Bronchial smooth muscle cell (primary cell): ENCODE measurements at places on chromosomes 7 and 10. TPM values are rescaled to one million over a fixed set of nuclear protein-coding genes. Genes with fewer than 3 reads are reported as not detected.

HBP1 gene
- 134 and 149 TPM in 2 replicates for total RNA-seq

PNLIPRP3 gene
- total RNA-seq: under 0.01 TPM in 1 of 2 replicates, not detected in the other

CPA5 gene
- under 0.01 TPM in 1 of 2 replicates, not detected in the other for total RNA-seq

GIMAP2 gene
- total RNA-seq: under 0.01 and 0.17 TPM in 2 replicates

DLX5 gene
- total RNA-seq: not detected in 2 replicates

GATAD1 gene
- 13.7 and 23.0 TPM in 2 replicates for total RNA-seq

CDC123 gene
- 157 and 187 TPM in 2 replicates for total RNA-seq

CHAT gene
- not detected in 2 replicates for total RNA-seq

STEAP1 gene
- 20.0 and 30.7 TPM in 2 replicates for total RNA-seq

NRCAM gene
- total RNA-seq: 0.17 and 1.4 TPM in 2 replicates

SVIL gene
- 122 and 178 TPM in 2 replicates for total RNA-seq

GPR146 gene
- 1.6 and 2.4 TPM in 2 replicates for total RNA-seq

LIPN gene
- total RNA-seq: not detected in 2 replicates

CRYGN gene
- 0.26 and 0.47 TPM in 2 replicates for total RNA-seq

SEMA3D gene
- 0.95 and 4.0 TPM in 2 replicates for total RNA-seq

AS3MT gene
- total RNA-seq: 4.7 and 8.1 TPM in 2 replicates

ZNF488 gene
- 0.34 TPM in 1 of 2 replicates, not detected in the other for total RNA-seq

VWDE gene
- total RNA-seq: under 0.01 and 0.16 TPM in 2 replicates

CBX3 gene
- total RNA-seq: 49.8 and 102 TPM in 2 replicates
